ENCODE measurements at places on chromosomes 4 and X.
A peak's percentile ranks its signal among the peaks of the same experiment; 100 is the strongest.

GRCh38 chrX:40871385-40872082 is 136.2 kb upstream of the MED14 start:
- no peak for DNase-seq

DNA sequence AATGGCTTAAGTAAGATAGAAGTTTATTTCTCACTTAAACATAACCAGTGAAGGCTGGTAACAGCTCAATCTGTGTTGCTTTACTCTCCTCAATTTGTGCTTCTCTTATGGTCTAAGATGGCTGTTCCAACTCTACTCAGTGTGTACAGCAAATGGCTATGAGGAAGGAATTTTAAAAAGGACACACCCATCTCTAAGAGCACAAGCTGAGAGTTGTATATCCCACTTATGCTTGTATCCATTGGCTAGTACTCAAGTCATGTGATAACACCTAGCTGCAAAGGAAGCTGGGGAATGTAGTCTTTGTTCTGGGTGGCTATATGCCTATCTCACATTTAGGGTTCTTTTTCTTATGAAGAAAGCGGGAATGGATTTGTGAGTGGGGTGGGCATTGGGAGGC is 63.3 kb downstream of the GPAT3 start:
- no peak for DNase-seq

DNA sequence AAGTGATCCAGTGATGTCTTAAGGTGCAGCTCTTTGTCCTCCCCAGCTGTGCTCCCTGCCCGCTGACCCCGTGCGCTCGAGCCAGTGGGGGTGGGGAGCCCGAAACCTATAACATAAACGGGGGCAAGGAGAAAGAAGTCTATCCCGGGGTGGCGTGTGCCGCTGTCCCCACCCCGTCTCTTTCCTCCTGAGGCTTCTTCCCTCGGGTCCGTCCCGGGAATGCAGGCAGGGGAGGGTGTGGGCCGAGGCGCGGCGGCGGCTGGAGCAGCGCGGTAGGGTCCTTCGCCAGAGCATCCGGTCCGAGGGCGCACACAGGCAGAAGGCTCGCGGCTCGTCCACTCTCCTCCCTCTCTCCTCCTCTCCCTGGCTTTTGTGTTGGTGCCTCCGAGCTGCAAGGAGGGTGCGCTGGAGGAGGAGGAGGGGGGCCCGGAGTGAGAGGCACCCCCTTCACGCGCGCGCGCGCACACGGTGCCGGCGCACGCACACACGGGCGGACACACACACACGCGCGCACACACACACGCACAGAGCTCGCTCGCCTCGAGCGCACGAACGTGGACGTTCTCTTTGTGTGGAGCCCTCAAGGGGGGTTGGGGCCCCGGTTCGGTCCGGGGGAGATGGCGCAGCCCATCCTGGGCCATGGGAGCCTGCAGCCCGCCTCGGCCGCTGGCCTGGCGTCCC is at the start of gene RAB33A:
Gene RAB33A, plus strand, starts transcription at position 517 of the 681 bp plus-strand sequence. Its CDS starts 101 bp downstream, at position 618.
- DNase-seq, result no peak

DNA sequence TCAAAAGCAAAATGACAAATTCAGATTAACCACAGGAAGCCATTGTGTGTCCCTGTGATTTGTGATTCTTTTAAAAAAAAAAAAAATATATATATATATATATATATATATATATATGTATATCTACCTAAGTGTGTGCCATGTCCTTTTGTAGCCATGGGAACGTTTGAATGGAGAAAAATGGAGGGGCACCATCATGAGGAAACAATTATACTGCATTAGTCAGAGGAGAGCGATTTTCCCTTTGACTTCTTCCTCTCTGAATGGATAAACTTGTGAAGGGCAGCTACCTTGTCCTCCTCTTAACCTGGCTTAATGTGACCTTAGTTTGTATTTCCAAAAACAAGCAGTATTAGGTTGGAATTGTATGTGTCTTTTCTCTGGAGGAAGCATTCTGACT is 23.3 kb upstream of the CBLL2 start:
- DNase-seq, result no peak

- DNase-seq, result no peak
These were observed 1637.3 kb upstream of the PABPC4L start for GRCh38 chr4:135838889-135839288.

- DNase-seq, result no peak
These were observed at the start of gene SH3BP2 for GRCh38 chr4:2792711-2793585. Gene SH3BP2, plus strand, starts transcription at chr4:2793085. Its CDS starts 27,533 bp downstream, at chr4:2820618.

DNA sequence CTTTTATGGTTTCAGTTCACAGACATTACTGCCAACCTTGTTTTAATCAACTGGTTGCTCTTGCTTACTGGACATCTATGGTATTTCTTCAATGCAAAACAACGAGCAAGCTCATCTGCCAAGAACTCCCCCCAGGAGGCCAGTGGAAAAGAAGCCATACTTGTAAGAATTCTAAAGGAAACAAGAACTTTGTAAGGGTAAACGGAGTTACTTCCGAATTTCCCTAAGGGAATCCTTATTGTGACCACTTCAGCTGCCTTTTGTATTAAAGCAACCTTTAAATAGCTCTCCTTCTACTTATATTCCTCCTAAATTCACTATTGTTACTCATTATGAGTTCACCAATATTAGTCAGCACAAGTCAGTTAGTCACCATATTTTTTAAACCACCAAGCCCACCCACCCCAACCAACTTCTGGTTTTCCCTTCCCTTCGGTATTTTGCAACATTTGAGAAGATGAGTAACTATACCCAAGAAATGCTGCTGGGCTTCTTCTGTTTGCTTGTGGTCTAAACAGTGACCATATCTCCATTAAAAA is 602.8 kb upstream of the DIPK2B start:
- no peak for DNase-seq

- DNase-seq, result no peak
These were observed 19.0 kb downstream of the USP53 start for GRCh38 chr4:119231491-119231890.

- no peak for DNase-seq
These were observed at the start of gene PITX2 for GRCh38 chr4:110622841-110623717. Gene PITX2, minus strand, starts transcription at chr4:110623077. Its CDS starts 617 bp downstream, at chr4:110622460.

- DNase-seq, result no peak
These were observed 33.1 kb upstream of the GK start for GRCh38 chrX:30620125-30620524.

DNA sequence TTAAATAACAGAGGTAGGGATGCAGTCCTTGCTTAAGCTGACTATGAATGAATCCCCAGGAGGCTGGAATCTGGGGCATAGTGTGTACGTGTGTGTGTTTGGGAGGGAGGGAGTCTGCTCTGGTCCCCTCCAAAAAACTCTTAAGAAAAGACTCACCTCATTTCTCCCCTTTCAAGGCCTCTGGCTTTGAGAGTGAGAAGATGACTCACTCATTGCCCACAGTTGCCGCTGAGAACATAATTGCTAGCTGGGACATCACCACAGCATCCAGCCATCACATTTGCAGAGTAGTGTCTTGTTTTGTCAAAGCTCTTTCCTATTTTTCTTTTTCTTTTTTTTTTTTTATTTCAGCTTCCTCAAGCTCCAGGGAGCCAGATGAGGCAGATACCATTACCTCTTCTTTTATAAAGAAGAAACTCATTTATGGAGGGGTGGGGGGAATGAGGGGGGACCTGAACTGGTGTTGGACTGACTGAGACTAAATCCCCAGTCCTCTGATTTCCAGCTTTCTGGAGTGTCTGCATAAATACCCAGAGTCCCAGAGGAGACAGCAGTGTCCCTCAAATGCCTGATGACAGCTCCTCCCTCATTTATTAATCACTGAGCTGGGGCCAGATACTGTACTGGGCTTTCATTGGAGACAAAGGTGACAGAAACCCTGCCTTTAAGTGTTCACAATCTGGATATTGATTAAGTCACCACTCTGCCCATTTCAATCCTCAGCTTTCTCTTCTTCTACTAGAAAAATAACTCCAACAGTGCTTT is 61.9 kb upstream of the LAS1L start:
- no peak for DNase-seq

DNA sequence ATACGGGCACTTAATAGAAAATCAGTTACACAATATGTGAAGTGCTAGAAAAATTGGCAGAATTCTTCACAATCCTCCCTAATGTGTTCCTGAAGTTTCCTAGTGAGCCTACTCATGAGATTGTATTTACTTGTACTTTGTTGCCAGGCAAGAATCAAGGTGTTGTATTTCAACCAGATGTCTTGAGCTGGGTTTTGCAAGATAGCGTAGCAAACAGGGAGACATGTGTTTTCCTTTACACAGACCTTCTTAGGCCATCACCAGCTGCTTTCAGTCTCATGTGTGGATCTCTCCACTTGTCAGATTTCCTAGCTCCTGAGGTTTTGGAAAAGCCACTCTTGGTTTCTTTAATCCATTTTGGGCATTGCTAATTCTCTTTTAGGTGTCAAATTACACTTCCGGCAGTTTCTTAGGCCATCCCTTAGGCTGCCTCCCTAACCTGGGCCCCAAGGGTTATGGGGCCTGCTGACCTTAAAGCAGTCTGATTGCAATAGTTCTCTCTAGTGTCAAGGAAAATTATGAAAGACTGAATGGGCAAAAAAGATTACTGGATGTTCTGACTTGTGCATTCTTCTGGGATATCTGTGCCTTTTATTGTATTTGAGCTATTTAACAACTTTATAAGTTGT is 12.2 kb upstream of the EDA start:
- DNase-seq, result no peak

DNA sequence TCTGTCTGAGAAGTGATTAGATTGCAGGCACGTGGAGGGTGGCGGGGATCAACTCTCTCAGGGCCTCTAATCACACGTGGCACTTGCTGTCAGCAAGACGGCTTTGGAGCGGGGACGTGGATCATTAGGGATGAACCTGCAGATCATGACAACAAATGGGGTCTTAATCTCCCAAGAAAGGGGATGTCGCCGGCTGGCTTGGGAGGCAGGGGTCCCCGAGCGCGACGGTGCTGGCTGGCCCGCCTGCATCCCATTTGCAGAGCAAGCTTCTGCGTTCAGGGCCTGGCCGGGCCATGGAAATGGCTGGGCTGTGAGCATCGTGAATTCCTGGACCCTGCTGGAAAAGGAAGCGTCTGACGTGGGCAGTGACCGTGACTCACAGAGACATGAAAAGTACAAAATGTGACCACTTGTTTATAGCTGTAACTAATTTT is 85.1 kb upstream of the SHOX start:
- no peak for DNase-seq

DNA sequence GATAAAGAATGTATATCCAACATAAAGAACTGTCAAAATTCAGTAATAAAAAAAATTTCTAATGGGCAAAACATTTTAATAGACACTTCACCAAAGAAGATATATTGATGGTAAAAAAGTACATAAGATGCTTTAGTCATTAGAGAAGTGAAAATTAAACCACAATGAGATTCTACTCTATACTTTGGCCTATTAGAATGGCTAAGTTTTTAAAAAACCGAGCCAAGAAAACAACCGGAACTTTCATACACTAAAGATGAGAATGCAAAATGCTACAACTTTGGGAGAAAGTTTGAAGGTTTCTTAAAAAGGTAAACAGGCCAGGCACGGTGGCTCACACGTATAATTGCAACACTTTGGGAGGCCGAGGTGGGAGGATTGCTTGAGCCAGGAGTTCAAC is 20.8 kb downstream of the CNOT6L start:
- no peak for DNase-seq

- DNase-seq, result no peak
These were observed 58.1 kb upstream of the ADRA2C start for GRCh38 chr4:3708103-3708510.

DNA sequence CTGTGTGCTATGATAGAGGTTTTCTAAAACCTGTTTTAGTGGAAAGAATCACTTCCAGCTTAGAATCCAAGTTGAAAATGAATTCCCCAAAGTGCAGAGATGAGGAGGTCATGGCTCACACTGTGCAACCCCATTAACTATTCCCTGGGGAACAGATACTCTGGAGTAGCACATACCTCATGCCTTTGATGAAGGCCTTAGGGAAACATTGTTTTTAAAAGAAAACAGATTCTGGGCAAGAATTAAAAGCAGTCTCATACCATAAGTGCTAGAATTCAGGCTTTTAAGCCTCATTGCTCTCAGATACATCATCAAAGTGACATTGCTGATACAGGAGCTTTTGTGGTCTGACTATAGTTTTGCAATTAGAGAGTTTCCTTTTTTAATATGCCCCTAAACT is 115.1 kb downstream of the NDST4 start:
- DNase-seq, result no peak

DNA sequence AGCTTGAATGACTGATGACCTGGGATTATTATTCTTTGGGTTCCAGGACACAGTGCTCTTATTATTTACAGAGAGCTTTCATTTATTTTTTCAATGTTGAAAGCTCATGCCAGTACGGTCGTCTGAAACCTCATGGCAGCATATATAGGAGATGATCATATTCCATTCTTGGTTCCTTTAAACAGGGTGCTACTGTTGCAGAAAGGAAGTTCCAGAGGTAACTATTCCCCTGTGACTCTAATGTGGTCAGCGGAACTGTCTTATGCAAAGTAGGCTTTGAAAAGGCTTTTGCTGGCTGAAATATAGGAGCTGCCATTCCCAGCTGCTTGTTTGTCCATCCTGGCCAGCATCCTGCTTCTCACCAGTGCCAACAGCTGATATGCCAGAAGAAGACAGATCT is 208.3 kb upstream of the LEF1 start:
- DNase-seq, result no peak

DNA sequence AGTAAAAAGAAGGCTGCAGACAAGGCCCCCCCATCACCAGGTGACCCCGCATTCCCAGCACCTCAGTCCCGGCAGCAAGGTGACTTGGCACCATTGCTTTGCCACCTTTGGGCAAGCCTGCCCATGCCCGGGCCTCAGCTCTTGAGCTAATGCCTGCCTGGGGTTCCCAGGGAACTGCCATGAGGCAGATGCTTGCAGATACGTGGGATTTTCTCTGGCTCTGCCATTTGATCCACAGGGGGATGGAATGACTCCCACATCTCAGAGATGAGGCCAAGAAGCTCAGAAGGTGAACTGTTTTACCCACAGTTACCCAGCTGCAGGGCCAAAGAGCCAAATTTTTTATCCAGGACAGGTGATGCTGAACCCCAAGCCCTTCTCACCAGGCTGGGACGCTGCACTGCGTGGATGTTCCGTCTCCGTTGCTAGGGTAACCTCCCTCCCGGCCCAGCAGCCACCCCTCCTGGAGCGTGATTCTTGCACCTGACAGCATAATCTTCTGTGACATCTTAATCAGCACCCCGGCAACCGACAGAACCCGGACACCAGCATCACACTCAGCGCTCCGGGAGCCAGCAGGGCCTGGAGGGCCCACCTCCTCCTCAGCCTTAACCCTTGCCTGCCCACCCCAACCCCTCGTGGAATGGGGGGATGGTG is 15.7 kb upstream of the MSX1 start:
- DNase-seq, result no peak

DNA sequence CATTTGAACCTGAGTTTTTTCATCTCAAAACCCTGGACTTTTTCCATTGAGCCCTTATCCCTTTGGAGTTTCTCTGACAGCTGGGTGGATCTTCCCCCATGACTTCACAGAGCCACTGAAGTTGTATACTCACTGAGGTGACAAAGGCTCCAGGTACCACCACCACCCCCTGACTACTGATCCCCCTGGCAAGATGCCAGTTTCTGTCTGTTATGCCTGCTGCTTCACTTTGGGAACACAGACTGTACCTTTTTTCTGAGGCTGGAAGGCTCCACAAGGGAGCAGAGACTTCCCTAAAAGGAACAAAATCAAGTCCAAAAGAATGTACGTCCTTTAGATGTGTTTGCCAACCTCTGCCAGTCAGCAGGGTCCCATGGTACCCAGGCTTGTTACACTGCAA is 160.3 kb upstream of the JADE1 start:
- no peak for DNase-seq

- DNase-seq, result peak; percentile 85
These were observed at the start of gene KDM6A for GRCh38 chrX:44872821-44873414. Gene KDM6A, plus strand, starts transcription at chrX:44873188. Its CDS starts 364 bp downstream, at chrX:44873552.
